ENCODE measurements at places on chromosomes 7 and 10.

- no peak for DNase-seq
Observed at GRCh38 chr7:2773608-2774007, 70.5 kb downstream of the GNA12 start.

DNA sequence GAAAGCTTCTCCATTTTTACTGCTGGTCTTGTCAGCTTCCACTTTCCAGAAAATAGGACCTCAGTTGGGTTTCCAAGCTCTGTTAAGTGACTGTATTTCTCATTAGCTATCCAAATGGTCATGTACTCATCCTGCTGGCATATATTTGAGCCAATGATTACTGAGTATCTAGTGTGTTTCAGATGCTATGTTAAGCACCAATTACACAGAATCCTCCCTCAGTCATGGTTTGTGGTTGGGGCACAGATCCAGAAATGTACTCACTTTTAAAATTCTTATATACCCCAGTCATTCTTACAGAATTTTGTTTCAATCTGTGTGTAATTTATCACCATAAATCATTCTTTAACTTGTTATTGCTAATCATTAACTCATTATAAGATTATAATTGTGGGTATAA lies 362.3 kb upstream of the MTPN start:
- no peak for DNase-seq

- DNase-seq: no peak
Observed at GRCh38 chr7:41729059-41729458, 26.2 kb upstream of the INHBA start.

DNA sequence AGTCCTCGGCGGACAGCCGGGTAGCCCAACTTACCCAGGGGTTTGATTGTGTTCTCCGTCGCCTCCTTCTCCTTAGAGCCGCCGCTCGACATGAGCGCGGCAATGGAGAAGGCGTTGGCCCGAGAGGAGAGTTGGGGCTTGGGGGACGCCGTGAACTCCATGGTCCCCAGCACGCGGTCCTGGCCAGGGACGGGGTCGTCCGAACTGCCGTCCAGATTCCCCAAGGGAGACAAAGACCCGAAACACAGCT lies 515 bp downstream of the TBX20 start:
- no peak for DNase-seq

DNA sequence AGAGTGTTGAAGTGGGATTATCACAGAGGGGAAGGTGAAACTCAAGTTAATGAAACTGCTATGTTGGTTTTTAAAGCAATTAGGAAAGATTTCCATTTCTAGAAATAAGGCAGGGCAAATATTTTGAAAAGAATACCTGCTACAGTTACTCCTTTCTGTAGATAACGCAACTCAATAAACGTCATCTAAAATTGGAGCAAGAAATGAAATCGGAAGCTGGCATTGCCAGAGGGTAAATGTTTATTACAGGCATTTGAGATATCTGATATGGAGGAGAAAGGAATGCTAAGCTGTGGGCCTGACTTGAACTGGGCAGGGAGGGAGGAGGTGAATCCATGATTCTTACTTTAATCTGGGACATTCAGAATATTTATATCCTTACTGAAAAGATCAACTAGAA lies 217.0 kb upstream of the ADARB2 start:
- DNase-seq: no peak

DNA sequence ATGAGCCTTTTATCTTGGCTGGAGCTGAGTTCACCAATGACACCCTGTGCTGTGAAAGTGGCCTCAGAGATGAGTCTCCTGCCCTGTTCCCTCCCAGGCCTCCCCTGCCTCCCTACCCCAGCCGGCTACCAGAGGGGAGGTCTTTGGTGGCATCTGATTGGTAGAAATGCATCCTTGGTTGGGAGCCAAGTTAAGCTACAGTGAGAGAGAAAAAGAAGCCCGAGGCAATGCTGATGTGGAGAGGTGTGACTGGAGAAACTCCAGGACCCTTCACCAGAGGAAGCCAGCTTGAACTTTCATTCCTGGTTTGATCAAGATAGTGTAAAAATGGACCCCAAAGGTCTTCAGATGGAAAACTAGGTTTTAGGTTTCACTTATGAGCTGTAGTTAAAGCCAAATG lies 191.1 kb upstream of the TCF7L2 start:
- no peak for DNase-seq

GRCh38 chr7:50721661-50722259 lies 60.9 kb downstream of the GRB10 start:
- DNase-seq: no peak

- DNase-seq: no peak
Observed at GRCh38 chr7:127678947-127679346, 27.0 kb downstream of the SND1 start.

Measured in NB4 (cell line).